ENCODE measurements at places on chromosomes 6 and 20.
A peak's percentile ranks its signal among the peaks of the same experiment; 100 is the strongest.

GRCh38 chr6:129605967-129606366 is 104.0 kb downstream of the ARHGAP18 start:
- no peak for DNase-seq

GRCh38 chr6:158038291-158039177 is 56.9 kb downstream of the SYNJ2 start:
- no peak for DNase-seq

- DNase-seq = peak; percentile 56
Measured at GRCh38 chr6:154928325-154928922, 66.7 kb upstream of the TIAM2 start.

DNA sequence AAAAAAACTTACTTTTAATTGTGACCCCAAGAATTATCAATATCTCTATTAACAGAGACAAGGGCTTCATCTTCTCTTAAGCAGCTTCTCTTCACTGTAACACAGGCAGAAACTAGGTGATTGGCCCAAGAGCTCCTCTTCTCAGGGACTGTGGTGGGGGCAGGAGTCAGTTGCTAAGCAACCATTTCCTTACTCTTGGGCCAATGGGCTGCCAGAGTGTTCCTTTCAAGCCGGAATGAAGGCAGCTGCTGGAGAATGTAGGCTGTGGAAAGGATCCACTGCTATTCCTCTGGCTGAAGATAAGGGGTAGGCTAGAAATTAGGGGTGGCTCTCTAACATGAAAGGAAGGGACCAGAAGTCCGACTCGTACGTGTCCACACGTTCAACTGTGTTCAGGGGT is at the start of gene SEL1L2:
TSS of gene SEL1L2 (minus strand) at position 150 of the 400 bp plus-strand sequence. CDS start at position 70, 80 bp downstream.
- DNase-seq = no peak

GRCh38 chr6:31568537-31568961 is 3.5 kb upstream of the LTA start:
- DNase-seq = no peak

DNA sequence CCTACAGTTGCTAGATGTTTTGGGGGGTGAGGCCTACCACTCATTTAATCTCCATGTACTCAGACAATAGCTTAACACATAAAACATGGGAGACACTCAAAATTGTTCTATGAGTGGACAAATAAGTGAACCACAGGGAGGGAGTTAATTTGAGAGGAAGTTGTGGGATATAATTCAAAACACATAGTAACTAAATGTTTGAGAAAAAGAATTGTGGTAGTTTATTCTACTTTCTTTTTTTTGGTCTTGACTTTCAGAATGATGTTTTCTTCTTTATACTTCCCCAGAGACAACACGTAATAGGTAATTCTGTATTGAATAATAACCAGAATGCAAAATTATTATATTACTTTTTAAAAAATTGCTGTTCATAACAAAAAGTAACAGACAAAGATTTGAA is 453.8 kb downstream of the RFPL4B start:
- DNase-seq = no peak

- DNase-seq = no peak
Measured at GRCh38 chr6:52050051-52050405, 37.4 kb downstream of the PKHD1 start.

DNA sequence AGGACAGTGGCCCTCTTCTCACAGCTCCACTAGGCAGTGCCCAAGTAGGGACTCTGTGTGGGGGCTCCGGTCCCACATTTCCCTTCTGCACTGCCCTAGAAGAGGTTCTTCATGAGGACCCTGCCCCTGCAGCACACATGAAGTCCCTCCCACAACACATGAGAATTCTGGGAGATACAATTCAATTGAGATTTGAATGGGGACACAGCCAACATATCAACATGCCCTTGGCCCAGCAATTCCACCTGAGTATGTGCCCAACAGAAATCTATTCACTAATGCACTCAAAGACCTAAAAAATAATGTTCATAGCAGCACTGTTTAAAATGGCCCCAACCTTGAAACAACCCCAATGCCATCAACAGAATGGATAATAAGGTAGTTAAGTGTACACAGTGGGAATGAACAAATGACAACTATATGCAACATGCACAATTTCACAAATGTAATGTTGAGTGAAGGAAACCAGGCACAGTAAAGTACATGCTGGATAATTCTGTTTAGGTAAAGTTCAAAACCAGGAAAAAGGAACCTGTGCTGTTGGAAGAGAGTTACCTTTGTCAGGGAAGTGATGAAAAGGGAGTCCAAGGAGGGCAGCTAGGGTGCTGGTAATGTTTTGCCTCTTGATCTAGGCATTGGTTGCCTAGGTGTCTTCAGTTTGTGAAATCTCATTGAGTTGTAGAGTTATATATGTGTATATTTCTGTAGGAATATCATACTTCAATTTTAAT is 16.1 kb downstream of the ISM1 start:
- no peak for DNase-seq

DNA sequence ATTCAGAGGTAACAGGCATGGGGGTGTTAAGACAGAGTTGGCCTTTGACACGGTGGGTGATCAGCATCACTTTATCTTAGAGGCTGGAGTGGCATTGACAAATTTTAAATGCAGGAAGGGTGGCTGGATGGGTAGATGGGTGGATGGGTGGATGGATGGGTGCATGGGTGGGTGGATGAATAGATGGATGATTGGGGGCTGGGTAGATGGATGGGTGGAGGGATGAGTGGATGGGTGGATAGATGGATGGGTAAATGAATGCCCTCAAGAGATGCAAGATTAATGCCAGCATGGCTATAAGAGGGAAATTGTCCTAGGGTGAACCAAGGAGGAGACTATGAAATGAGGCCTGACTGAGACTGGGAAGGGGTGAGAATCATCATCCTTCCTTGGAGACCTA is 18.4 kb downstream of the ITPR3 start:
- no peak for DNase-seq

GRCh38 chr6:147449405-147450161 is 58.9 kb upstream of the SAMD5 start:
- DNase-seq = no peak

- peak; percentile 44 for DNase-seq
Measured at GRCh38 chr20:23873370-23874015, 6.1 kb downstream of the CST5 start.

- DNase-seq = no peak
Measured at GRCh38 chr6:79399499-79399898, 137.7 kb downstream of the LCA5 start.

GRCh38 chr20:37319151-37319671 is 26.7 kb upstream of the SRC start:
- DNase-seq = peak; percentile 39

DNA sequence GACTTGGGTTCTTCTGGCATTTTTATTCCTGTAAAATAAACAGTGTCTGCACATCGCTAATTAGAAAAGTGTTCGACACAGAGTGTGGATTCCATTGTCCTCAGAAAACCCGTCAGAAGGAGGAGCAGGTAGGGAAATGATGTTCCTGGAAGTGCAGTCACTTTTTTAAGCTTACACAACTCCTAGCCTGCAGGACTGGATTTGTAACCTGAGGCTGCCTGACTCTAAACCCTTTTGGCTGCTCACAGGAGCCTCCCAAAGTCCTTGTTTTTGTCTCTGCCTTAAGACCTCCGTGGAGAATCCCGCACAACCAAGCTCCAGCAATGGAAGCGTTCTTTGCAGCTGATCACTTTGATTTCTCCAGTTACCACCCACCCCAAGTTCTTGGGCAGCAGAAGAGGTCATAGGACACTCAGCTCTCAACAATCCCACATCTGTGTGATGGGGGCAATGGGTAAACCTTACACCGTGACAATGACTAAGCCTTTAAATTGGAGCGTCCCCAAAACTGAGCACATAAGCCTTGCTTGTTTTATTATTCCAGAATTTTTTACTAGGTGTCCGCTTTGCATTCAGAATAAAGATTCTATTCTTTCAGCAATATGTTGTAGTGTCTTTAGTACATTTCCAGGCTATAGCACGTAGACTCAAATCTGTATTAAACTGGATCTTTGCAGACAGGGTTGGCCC is 227.9 kb downstream of the TBXT start:
- DNase-seq = no peak

DNA sequence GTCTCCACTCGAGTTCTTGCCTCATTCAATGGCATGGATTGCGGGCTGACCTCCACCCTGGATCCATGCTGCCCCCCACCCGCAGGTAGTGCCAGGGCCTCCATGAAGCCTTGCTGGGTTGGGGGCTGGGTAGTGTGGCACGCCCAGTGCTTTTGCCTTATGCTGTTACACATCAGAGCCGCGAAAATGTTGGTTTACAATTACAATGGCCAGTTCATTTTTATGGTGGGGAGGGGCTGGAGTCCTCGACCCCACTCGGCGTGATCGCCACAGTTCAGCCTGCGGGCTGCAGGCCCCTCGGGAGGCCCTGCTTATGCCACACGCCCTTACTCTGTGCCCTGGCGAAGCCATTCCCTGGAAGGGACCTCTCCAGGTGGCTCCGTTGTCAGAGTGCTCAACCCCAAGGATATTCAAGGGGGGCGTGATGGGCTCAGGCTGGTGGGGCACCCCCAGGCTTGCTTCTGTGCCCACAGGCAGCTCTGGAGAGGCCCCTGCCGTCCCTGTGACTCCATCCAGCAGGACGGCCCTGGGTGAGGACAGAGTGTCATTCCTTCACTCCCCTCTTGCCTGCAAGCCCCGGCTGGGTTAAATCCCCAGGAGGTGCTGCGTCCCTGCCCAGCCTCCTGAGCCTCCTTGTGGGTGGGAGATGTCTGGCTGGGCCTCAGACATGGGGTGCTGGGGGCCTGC is 14.8 kb downstream of the ITPA start:
- no peak for DNase-seq

DNA sequence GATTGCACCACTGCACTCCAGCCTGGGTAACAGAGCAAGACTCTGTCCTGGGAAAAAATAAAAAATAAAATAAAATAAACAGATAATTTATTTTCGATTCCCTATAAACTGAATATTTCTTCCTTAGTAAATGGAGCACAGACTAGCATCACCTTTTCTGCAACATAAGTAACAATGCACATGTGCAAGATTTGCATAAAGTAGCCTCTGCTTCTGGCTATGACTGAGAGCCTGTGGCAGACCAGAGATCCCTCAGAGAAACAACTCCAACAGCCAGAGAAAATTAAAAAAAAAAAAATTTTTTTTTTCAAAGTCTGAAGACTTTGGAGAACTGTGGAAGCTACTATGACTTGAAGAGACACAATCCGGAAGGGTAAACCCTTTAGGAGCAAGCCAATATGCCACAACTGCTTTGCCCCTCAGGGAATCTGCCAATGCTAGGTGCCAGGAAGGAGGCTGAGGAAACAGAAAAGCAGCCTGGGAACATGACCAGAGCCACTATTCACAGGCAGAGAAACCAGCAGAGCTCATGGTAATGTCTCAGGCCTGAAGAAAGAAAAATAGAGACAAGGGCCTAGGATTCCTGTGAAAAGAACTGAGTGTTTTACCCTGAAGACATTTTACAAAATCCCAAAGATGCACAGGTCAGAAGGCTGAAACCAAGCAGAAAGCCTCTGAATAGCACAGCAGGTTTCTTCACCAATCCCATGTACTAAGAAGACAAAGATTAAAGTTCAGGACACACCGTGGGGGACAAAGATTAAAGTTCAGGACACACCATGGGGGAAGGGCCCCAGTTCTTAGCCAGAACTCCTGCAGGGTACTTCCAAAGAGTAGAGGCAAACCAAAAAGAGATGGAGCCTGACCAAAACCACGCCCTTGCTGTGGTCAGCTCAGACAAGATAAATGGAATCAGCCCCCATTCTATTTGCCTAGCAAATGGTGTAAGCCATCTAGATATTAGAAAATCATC is 25.8 kb downstream of the B4GALT5 start:
- DNase-seq = no peak

GRCh38 chr6:153162172-153162571 is 31.1 kb upstream of the RGS17 start:
- DNase-seq = no peak

GRCh38 chr20:43983904-43984361 is 69.3 kb downstream of the TOX2 start:
- DNase-seq = no peak

DNA sequence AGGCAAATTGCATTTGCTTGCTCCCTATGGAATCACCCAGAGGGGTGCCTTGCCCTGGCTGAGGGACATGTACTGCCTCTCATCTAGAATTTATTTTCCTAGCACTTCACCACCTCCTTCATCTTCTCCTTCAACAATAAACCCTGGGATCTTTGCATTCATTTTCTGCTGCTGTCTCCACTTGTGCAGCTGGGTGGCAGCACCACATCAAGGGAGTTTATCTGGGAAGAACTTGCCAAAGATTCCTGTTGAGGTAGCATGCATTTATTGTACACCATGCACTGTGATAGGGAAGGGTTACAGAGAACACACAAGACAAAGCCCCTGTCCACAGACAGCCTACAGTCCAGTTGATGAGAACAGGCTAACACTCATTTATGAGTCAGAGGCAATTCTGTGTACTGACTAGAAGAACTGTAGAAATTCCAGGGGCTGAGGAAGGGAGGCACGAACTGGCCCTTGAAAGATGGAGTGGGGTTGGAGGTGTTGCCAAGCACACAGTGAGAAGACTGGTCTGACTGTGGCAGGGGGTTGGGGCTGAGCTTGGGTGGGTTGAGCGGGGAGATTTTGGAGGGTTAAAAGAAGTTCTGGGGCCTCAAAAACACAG is 17.5 kb downstream of the C20orf173 start:
- DNase-seq = peak; percentile 70

GRCh38 chr20:53309515-53309914 is 284.1 kb downstream of the ZNF217 start:
- no peak for DNase-seq

DNA sequence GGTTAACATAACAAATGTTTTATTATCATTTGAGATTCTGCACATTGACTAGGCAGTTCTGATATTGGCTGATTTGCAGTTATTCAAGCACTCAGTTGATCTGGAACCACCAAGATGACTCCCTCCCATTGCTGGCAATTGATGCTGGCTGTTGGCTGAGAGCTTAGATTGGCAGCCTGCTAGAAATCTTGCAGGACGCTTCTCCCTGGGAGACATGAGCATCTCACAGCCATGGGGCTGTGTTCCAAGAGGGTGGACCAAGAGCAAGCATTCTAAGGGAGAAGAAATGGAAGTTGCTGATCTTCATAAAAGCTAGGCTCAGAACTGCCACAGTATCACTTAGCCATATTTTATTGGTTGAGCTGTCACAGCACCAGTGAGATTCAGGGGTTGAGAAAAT is 233.4 kb upstream of the ID4 start:
- DNase-seq = no peak

DNA sequence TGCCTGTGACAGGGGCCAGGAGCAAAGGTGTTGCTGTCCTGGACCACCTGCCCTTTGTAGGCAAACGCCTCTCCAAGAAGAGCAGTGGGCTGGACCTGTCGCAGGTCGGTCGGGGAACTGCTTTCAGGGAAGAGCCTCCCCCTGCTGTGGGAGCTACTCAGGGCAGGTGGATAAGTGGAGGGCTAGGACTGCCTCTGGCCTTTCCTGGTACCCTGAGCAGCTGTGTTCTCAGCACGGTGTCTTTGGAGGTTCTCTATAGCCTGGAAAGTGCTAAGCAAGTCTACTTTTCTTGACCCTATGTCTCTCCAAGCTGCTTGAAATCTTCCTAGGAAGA is 35.0 kb downstream of the BPIFB1 start:
- DNase-seq = no peak

DNA sequence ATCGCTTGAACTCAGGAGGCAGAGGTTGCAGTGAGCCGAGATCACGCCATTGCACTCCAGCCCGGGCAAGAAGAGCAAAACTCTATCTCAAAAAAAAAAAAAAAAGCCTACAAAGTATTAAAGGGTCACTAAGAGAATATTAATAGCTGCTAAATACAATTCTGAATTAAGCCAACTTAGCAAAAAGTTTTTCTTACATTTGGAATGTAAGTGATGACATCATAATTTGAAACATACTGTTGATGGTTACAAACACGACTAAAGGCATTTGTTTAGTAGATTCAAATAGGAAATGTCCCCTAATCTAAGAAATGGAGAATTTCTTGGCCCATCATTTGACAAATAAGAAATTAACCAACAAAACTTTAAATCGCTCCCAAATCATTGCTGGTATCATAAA is 282.8 kb downstream of the RNGTT start:
- DNase-seq = no peak
